ENCODE measurements at places on chromosomes 4 and X. TPM values are rescaled to one million over a fixed set of nuclear protein-coding genes. Genes with fewer than 3 reads are reported as not detected.

Gene CTAG2
- total RNA-seq: not detected

Gene DGAT2L6
- total RNA-seq: not detected

Gene PCYT1B
- total RNA-seq: not detected

Gene TCEAL6
- total RNA-seq: not detected

Gene UGT2B17
- total RNA-seq: not detected

Gene FAM47E
- total RNA-seq: 0.32 TPM

Gene ADH1B
- total RNA-seq: not detected

Gene SERPINA7
- total RNA-seq: not detected

Gene CYBB
- total RNA-seq: not detected

Gene IBSP
- not detected for total RNA-seq

Gene NR0B1
- total RNA-seq: 25.0 TPM

Gene PAPSS1
- 29.7 TPM for total RNA-seq

Gene PIR
- total RNA-seq: 50.6 TPM

Gene NSUN7
- total RNA-seq: 0.42 TPM

Gene EVC2
- total RNA-seq: 2.3 TPM

Gene UBL4A
- 68.9 TPM for total RNA-seq

Gene PARM1
- 0.40 TPM for total RNA-seq

Gene GPAT3
- total RNA-seq: 40.9 TPM

Gene ESX1
- not detected for total RNA-seq

Gene L1CAM
- total RNA-seq: 20.3 TPM

Gene EDA
- total RNA-seq: 0.41 TPM

Gene SLC25A31
- total RNA-seq: not detected

Gene HERC5
- 3.6 TPM for total RNA-seq

Gene PCDH18
- total RNA-seq: not detected

Gene VCX
- total RNA-seq: not detected

Gene DRD5
- not detected for total RNA-seq

Gene RADX
- 0.07 TPM for total RNA-seq

Gene SPANXA2
- 0.40 TPM for total RNA-seq

Gene BDH2
- 9.2 TPM for total RNA-seq

Gene TENM3
- 1.8 TPM for total RNA-seq

Gene GATA1
- total RNA-seq: not detected

Gene EBP
- total RNA-seq: 142 TPM

Gene EDNRA
- total RNA-seq: 0.58 TPM

All from A549 treated with GW870086 at 1 μM for 4 hours (cell line).